ENCODE measurements at places on chromosomes 3 and 15.

GRCh38 chr15:38192496-38192895 lies 60.1 kb upstream of the SPRED1 start:
- DNase-seq: no peak

GRCh38 chr3:25581335-25581734 lies 83.4 kb downstream of the TOP2B start:
- DNase-seq: no peak

DNA sequence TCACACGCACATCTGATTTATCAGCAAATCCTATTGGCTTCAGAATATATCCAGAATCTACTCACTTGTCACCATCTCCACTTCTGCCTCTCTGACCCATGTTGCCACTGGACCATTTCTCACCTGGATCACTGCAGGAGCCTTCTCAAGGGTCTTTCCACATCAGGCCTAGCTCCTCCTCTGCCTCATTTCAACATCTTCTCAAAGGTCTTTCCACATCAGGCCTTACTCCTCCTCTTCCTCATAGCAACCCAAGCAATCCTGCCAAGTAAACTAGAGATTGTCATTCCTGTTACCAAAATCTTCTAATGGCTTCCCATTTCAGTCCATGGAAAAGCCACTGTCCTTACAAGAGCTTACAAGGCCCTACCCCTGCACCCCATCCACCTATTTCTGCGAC lies 18.0 kb upstream of the DUT start:
- no peak for DNase-seq

GRCh38 chr15:35281515-35281914 lies 196.4 kb upstream of the NANOGP8 start:
- DNase-seq: peak; percentile 52

GRCh38 chr3:159616234-159616825 lies 372.3 kb upstream of the IL12A start:
- peak; percentile 66 for DNase-seq

DNA sequence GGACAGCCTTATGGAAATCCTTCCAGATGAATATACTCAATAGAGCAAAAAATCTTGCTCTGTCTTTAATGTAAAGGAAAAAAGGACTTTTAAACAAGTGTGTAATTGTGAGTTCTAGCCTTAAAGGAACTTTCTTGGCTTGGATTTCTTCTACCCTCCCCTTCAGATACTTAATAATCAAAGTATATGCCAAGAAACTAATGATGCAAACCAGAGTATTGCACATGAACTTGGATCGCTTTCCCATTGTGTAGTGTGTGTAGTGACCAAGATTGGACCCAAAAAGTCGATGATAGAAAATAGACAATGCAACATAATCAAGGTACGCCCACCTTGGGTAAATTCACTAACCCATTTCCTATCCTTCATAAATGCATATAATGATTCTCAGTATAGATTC lies 123.8 kb downstream of the TIGIT start:
- no peak for DNase-seq

GRCh38 chr15:68997930-68998777 lies 16.3 kb upstream of the NOX5 start:
- no peak for DNase-seq

DNA sequence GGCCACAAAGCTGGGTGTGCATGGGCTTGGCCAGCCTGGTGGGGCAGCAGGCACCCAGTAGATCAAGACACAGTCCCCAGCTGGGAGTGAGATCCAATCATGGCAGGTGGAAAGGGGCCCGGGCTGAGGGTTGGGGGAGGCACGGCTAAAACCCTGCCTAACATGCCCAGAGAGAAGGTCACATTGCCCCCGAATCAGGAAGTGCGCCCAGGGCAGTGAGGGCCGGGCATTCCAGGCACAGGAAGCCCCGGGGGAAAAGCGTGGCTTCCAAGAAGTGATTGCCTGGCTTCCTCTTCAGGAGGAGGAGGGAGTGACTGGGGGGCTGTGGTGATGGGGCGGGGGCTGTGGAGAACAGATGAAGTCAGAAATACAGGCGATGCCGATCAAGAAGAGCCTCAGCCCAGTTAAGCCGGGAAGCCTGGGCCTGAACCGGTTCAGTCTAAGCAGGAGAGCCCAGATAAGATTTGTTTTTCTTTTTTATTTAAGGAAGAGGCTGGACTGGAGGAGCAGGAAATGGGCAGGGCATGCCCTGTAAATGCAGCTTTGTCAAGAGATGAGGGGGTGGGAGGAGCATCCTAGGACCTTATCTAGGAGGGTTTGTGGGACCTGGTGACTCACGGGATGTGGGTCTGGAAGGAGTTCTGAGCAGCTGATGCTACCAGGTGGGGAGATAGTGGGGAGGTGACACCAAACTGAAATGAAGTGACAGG lies 83.9 kb downstream of the CHSY1 start:
- DNase-seq: peak; percentile 52

DNA sequence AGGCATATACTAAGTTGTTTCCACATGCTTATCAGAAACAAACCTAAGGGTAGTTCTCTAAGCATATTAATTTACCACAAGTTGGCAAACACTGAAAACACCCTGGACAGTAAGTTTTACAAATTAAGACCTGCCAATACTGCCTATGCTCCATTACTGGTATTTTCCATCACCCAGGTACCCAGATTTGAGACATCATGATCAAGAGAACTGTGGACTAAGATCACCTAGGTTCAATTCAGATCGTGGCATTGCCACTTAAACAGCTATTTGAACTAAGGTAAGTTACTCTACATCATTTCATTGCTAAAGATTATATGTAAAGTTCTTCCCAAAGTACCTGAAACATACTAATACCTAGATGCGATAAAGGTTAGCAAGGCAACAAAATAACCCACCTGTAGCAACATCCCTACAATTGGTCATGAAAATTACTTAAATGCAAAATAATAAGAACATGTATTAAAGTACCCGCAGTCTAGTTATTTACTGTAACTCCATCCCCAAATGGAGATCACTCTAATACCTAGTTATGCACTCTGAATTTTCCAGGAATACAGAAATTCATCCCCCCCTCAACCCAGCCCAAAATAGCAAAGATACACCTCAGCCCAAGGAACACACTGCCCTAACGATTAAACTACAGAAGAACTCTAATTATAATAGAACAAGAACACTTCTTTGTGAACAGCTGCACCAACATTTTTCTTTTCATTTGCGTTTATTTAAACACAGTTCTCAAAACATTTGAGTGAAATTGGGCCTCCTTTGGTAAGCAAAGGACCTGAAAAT lies 21.6 kb downstream of the TRA2B start:
- DNase-seq: no peak

DNA sequence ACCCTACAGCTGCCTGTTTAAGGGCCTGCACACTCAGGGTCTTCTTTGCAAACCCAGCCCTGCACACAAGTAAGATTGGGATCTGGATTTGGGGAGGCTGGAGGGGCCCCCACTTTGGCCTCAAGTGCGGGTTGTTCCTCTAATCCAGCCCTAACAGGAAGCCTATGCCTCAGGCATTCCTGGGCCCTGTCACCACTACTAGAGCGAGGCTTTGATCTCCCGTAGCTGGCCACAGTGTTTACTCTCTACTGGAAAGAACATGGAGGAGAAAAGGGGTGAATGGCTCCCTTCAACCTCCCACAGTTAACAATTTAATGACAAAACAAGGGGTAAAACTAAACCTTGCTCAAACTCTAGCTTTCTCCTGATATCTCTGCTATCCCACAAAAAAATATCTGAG lies 48.4 kb downstream of the DZIP1L start:
- no peak for DNase-seq

DNA sequence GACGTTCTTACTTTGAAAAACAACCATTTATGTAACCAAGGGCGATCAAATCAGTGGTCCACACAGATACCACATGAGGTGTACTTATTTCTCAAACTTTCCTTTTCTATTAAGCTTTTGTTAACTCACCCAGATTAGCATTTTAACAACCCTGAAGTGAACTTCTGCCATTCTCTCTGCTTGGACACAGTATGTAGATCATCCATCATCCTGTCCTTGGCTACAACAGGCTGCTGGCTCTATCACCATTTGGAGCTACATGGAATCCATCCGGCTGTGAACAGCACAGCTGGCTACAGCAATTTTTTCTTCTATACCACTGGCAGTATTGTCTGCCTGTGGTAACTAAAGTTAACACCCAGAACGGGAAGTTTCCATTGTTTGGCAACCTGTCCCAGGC lies 4.4 kb downstream of the SEMA6D start:
- DNase-seq: no peak

GRCh38 chr3:72655723-72656122 lies 192.5 kb downstream of the SHQ1 start:
- no peak for DNase-seq

- no peak for DNase-seq
Observed at GRCh38 chr3:87634426-87634825, 358.0 kb upstream of the POU1F1 start.

GRCh38 chr15:101620671-101621070 lies 31.5 kb downstream of the TM2D3 start:
- DNase-seq: no peak

- no peak for DNase-seq
Observed at GRCh38 chr3:97910931-97911351, 61.3 kb downstream of the RIOX2 start.

DNA sequence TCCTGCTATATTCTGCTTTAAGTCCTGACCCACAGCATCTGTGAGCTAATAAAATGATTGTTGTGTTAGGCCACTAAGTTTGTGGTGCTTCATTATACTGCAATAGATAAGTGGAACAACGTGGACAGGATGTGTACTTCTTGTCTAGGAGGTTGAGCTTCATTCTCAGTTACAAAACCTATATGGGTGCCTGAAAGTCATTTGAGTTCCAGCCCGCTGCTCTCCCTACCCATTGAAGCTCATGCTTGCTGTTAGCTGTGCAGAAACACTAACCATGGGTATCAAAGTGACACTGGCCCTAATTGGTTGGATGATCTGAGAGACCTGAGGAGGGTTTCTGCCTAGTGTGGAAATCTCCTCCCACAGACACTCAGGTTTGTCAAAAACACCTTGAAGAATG lies 357.2 kb downstream of the PDCD6IP start:
- no peak for DNase-seq

GRCh38 chr3:146374146-146374545 lies 95.2 kb downstream of the PLSCR2 start:
- no peak for DNase-seq

DNA sequence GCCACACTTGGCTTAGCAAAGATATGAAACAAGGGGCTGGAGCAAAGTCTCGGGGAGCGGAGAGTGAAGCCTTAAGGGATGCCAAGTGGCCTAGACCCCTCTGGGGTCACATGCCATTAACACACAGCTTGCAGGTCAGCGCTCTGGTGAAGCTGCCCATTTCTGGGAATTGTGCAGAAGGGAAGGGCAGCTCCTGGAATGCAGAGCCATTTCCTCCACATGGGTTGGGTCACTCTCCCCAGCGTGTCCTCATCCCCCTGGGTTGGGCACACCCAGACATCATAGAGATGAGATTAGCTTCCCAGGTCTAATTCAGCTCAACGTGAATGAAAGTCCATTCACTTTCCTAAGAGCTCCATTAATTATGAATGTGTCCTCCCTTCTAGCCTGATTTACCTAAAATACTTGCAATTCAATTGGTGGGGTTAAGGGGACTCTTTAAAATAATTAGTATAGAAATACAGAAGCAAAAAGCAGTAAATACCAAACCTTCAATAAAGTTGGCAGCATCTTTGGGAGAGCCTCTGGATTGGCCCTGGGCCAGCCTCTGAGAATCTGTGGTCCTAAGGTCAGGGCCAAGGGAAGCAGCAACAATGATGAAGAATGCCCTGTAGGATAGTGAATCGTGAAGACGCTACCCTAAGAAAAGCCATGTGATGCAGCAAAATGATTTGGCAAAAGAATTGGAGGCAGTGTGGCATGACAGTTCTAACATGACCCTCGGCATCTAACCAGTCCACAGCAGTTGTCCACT lies 17.8 kb downstream of the MRAS start:
- no peak for DNase-seq

GRCh38 chr3:88954853-88955252 lies 152.6 kb upstream of the EPHA3 start:
- DNase-seq: no peak

DNA sequence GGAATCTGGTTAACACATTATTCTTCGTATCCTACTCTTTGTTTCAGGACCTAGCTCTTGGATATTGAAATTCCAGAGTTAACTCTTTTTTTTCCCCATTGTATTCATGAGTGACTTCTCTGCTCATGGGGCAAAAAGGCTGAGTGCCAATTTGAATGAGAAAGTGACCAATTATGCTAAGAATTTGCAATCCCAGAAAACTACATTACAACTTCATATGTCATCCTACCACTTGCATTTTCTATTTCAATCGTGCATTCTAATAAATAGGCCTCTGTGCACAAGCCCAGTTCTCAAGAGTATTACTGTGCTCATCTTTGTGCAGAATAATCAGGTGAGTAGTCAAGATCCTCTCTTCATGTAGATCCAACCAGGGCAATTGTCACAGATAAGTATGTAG lies 537.8 kb downstream of the OTOL1 start:
- peak; percentile 57 for DNase-seq

DNA sequence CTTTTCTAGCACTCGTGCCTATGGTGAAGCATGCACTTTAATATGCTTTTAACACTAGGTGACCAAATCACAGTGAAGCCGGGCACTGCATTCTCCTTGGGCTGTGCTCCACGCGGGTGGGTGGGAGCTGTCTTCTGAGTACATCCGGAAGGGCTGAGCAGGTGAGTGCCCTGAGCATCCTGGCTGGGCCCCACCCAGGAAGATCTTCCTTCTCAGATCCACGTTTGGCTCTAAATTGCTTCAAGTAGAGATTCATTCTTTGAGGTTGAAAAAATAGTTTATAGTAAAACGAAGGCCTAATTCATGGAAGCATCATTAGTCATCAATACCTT lies 73.9 kb upstream of the BLM start:
- DNase-seq: no peak

- DNase-seq: no peak
Observed at GRCh38 chr15:94855409-94856266, 624.3 kb downstream of the MCTP2 start.

DNA sequence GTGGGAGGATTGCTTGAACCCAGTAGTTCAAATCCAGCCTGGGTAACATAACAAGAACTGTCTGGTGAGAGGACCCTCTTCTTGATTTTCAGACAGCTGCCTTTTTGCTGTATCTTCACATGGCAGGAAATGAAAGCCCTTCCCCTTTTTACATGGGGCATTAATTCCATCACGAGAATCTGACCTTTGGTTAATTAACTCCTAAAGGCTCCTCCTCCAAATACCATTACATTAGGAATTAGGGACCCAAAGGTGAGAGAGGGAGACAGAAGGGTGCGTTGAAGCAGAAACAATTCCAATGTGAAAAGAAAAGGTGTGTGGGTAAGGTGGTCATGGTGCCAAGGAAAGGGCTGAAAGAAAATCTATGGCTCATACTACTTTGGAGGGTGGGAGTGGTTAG lies 536.2 kb downstream of the MAGI1 start:
- no peak for DNase-seq

- no peak for DNase-seq
Observed at GRCh38 chr3:44999782-45000181, 23.7 kb downstream of the EXOSC7 start.

DNA sequence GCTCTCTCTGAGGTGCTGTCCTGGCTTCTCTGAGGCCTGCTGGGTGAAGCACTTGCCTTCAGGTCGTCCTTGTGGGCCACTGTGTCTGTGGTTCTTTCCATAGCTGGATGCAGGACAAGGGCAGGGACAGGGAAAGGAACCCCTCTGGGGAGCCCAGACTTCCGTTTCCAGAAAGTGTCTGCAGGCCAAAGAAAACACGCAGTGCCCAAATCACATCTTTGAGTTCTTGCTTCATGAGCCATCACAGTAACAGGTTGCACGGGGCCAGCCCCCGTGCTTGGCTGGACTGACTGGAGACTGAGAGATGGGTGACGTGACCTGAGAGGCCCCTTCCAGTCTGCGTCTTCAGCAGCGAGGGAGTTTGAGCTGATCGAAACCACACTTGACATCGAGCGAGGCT lies 115.8 kb downstream of the GABRG3 start:
- DNase-seq: no peak

- DNase-seq: no peak
Observed at GRCh38 chr3:13145826-13146642, 72.8 kb upstream of the IQSEC1 start.

Measured in HFFc6 (cell line).